Endothelial cell of umbilical vein (primary cell): ENCODE measurements at places on chromosomes 12 and 14. TPM values are rescaled to one million over a fixed set of nuclear protein-coding genes. Genes with fewer than 3 reads are reported as not detected.

- no peak for DNase-seq
Measured at GRCh38 chr12:127150028-127150427, 1116.9 kb upstream of the TMEM132C start.

DNA sequence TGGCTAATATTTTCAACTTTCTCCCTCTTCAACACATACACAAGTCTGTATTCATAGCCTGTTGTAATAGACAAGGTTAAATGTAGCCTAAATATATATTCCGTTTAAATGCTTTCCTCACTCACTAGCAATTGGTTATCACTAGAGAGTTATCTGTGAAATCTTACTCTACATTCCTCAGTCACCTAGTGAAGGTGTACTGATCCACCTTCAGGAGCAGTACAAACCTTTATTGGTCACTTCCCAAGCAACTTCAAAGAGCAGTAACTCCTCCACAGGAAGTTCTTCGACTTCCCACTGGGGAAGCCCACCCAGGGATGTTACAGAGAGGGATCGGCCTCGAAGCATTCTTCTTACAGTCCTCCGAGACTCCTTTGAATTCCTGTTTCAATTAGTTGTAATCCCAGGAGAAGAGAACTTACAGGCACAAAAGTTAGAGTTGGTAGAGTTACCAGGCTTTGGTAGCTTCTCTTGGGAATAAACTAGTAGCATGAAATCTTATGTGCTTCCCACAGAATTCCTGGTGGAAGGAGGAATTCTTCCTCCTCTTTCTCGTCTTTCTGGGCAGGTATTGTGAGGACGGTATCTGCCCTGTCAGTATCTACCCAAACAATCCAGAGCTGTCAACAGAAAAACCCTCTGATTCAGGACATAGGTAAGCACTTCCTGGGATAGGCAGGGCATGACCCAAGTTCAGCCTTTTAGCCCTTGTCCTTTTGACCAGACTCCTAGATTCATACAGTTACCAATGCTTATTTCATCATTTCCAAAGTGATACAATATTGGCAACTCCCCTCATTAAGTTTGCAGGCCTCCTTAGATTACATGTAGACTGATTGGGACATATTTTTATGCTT lies at the start of gene GYS2:
TSS of gene GYS2 (minus strand) at position 603 of the 857 bp plus-strand sequence. CDS start at position 348, 255 bp downstream.
- DNase-seq, result no peak

- no peak for DNase-seq
Measured at GRCh38 chr14:81819344-81819743, 285.7 kb upstream of the SEL1L start.

- peak; percentile 99 for DNase-seq
Measured at GRCh38 chr12:10641735-10642500, 28.5 kb upstream of the MAGOHB start.

- DNase-seq, result no peak
Measured at GRCh38 chr12:18837505-18837904, 99.6 kb downstream of the CAPZA3 start.

DNA sequence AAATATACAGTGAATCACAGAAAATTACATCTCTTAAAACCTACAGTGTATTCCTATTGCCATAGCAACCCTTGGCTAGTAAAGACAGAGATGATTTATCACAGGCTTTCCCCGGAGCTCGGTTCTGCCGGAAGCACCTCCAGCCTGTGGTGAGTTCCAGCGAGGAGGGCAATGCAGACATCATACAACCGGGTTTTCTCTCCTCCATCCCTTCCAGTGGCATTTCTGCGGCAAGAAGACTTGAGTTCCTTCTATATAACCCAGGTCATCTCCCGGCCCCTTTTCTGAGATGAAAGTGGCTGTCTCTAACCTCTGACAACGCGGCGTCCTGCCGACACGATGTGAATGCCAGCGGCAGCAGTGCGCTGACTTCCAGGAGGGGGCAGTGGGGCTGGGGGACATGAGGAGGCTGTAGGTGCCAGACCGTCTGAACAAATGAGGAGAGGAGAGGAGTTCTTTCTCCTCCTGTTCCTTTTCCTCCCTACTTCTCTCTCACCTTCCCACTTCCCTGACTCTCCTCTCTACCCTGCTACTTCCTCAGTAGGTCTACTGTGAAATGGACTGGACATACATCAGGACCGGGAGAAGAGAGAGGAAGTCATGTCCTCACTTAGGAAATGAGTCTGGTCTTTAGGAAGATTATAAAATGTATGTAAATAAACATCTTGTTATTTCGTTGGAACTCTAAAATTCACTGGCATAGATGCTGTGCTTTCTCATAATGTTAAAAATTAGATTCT lies 68.6 kb upstream of the MAX start:
- peak; percentile 70 for DNase-seq

DNA sequence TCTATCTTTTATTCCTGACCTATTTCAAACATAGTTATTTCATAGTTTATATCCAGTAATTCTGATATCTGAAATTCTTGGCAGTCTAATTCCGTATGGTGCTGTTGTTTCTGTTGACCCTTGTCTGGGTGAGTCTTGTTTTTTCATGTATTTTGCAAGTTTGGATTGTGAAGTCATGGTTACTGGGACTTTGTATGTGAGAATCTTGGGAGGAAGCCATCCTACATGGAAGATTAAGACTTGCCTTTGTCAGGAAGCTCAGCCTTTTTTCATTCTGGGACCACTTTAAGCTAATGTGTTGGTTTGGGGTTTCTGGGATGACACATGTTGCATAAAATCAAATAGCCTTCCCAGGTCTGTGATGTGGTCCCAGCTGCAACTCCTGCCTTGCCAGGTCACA lies 191.6 kb upstream of the E2F7 start:
- no peak for DNase-seq

- no peak for DNase-seq
Measured at GRCh38 chr14:65588426-65589140, 176.1 kb downstream of the FUT8 start.

DNA sequence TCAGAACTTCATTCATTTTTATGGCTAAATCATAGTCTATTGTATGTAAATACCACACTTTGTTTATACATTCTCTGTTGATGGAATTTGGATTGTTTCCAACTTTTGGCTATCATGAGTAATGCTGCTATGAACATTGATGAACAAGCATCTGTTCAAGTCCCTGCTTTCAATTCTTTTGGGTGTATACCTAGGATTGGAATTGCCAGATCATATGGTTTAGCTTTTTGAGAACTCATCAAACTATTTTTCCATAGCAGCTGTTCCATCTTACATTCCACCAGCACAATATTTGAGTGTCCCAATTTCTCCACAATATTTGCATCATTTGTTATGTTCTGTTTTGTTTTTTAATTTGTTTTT lies 52.3 kb upstream of the CCND2 start:
- DNase-seq, result peak; percentile 26

GRCh38 chr12:107571492-107571891 lies 114.1 kb upstream of the PWP1 start:
- no peak for DNase-seq

GRCh38 chr14:67764496-67764895 lies 51.9 kb downstream of the ZFYVE26 start:
- no peak for DNase-seq

GRCh38 chr12:125050446-125050845 lies 14.8 kb upstream of the AACS start:
- DNase-seq, result no peak

DNA sequence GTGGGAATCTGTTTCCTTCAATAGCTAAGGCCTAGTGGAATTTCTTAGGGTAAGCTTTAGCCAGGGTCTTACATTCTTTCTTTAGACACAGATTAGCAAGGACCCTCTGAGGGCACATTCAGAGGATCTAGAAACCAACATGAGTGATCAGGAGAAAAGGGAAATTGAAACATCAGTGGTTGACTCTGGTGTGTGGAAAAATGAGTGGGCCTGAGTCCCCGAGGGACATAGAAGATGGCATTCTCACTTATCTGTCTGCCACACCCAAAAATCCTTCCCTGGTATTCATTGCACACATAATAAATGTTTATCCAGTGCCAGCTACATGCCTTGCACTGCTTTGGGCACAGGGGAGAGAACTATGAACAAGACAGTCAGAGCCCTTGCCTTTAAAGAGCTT lies 82.9 kb downstream of the SSPN start:
- no peak for DNase-seq

DNA sequence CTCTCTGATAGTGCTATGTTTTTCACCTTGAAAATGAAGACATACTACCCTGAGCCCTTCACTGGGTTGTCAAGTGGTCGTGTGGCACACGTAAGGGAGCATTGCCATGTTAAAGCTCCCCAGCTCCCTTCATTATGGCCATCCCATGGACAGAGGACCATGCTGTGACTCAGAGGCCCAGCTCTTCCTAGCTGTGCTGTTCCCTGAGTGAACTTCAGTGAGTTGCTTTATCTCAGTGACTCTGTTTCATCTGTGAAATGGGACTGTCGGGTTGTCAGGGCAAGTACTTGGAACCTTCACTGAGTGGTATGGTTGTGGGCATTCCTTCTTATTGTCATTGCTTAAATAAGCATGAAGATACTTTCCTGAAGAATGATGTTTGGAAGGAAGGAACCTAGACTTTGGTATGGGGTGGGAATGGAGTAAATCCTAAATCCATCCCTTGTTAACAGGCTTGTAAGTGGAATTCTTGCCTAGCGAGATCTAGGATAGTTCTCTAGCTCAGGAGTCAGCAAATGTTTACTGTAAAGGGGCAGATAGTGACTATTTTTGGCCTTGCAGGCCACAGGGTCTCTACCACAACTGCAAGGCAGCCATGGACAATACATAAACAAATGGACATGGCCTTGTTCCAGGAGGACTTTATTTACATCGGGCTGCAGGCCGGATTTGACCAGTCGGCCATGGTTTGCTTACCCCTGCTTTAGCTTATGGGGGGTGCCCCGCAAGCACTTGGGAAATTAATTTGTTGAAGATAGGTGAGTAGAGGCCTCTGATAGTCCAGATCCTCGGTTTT lies 283.5 kb downstream of the ZFP36L1 start:
- no peak for DNase-seq

SERPINA9 gene
- not detected in 2 replicates for polyA plus RNA-seq

ZNF385A gene
- polyA plus RNA-seq, result 1.6 and 2.3 TPM in 2 replicates

MMAB gene
- 37.5 and 39.1 TPM in 2 replicates for polyA plus RNA-seq

PLA2G1B gene
- not detected in 2 replicates for polyA plus RNA-seq

TMCC3 gene
- 9.1 and 13.5 TPM in 2 replicates for polyA plus RNA-seq

OAS1 gene
- 5.7 and 5.8 TPM in 2 replicates for polyA plus RNA-seq

POLE2 gene
- polyA plus RNA-seq, result 9.1 and 12.5 TPM in 2 replicates
